ENCODE measurements at places on chromosomes 1 and 21.
A peak's percentile ranks its signal among the peaks of the same experiment; 100 is the strongest.

DNA sequence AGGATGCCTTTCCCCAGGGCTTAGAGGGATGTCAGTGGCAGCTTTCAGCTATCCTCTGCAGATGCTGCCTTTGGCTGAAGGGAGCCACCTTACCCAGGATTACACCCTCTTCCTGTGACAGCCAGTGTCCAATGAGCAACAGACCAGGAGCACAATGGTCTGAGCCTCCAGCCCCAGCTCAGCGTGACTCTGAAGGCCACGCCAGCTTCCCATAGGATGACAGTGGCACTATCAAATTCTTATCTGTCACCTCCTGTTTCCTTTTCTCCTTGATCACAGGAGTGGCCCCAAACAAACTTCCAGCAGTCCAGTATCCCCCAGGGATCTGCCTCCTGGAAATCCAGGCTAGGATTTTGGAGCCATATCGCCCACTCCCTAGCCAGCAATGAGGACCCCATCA is 226.9 kb downstream of the SETD4 start:
- no peak for DNase-seq

DNA sequence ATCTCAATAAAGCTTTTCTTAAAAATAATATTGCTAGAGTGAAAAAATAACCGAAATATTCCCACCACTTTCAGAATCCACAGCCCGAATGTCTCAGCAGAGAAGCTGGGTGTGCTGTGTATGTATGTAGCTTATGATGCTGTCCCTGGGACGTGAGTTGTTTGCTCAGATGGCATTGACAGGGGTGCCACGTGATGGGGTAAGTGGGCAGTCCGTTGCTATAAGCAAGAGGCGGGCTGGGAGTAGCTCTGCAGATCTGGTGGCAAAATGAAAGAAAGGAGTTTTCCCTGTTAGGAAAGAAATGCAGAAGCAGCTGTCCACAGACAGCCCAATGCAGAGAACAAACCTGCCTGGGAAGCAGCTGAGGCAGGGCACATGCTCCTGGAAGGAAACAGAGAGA is 3.8 kb upstream of the FAM20B start:
- DNase-seq, result peak; percentile 75

DNA sequence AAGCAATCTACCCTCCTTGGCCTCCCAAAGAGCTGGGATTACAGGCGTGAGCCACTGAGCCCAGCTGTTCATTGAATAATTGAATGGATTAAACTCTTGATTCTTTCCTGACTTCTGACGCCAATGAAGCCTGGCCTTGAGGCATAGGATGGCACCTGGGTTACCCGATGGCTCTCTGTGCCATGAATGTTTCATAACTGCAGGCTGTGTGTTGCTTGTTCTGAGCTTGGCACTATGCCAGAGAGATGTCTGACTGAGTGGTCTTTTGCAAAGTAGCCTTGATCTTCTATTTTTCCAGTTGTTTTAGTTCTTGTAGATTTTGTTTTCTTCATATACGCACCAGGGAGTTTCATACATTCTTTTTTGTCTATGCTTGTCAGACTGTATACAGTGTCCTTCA is 38.5 kb upstream of the AK4 start:
- DNase-seq, result no peak

DNA sequence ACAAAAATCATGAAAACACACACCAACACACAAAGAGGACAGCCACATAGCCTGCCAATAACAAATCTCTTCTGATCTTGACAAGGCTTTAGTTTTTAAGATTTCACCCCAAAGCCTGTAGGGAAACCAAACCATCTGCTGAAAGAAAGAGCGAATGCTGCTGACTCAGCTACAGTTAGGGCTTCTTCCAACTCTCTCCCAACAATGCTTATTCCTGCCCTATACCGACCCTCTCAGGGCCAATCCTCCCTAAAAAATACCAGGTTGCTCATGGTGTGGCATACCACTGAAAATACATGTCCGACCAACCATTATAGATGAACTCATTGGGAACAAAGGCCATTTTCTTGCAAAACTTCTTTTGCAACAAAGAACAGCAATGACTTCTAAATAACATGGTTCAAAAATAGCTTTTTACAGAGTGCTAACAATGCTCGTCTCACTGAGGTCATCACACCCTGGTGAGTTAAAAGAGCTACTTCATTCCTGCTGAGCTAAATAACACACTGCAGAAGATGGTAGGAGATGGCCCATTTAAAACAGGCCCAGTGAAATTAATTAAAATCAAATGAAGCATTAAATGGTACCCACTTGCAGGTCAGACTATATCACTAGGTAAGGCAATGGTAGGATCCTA is 86.1 kb downstream of the KIAA0319L start:
- no peak for DNase-seq

GRCh38 chr1:241343956-241344355 is 13.0 kb downstream of the RGS7 start:
- no peak for DNase-seq

GRCh38 chr1:232463225-232463624 is 166.7 kb downstream of the SIPA1L2 start:
- no peak for DNase-seq

GRCh38 chr21:44714905-44715304 is 3.5 kb upstream of the TSPEAR start:
- no peak for DNase-seq

DNA sequence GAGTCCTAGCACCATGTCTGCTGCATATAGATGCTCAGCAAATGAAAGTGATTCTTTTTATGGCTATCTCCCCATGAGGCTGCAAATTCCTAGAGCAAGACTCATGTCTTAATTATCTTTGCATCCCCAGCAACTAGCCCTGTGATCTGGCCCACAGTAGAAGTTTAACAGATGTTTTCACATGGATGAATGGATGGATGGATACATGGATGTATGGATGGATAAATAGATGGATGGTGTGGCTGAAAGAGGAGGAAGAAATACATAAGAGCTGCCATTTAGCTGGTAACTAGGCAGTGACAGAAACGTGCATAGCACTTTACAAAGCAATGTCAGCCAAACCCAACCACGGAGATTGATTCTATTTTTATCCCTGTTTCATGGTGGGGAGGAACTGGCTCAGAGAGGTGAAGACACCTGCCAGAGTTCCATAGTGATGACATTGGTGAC is 32.7 kb upstream of the ZBTB40 start:
- no peak for DNase-seq

- DNase-seq, result no peak
Observed at GRCh38 chr1:225427235-225428067, at the start of gene LBR. LBR (minus strand) TSS chr1:225428038; CDS start chr1:225424075, 3,963 bp downstream.

GRCh38 chr1:201422436-201423030 is 1.0 kb upstream of the TNNI1 start:
- no peak for DNase-seq

GRCh38 chr1:160711602-160712311 is at the start of gene CD48:
CD48 (minus strand) TSS chr1:160711822; CDS start chr1:160711763, 59 bp downstream.
- peak; percentile 40 for DNase-seq

GRCh38 chr1:177849130-177849529 is 120.7 kb downstream of the SEC16B start:
- DNase-seq, result no peak

DNA sequence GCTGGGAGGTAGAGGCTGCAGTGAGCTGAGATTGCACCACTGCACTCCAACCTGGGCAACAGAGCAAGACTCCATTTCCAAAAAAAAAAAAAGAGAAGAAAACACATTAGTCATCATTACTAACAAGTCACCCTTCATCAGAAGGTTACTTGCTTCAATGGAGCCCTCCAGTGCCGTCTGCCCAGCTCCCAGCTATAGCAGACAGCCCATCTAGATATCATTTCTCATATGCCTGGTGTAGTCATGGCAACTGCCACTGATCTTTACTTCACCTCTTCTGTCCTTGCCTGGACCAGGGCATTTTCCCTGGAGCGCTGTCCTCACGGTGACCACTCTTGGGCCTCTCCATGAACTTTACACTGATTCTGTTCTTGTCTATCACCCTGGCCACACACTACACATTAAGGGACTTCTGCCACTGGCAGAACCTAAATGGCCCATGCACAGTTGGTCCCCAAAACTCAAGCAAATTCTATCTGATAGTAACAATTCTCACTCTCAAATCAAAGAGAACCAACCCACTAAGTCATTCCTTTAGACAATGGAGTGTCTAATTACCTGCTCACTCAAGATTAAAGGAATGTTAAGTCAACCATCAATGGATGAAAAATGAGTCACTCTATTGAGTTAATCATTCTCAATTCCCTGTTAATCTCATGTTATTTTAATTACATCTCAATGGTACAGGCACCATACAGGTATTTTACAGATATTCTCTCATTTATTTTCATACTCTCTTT is 12.9 kb downstream of the GPA33 start:
- DNase-seq, result no peak

DNA sequence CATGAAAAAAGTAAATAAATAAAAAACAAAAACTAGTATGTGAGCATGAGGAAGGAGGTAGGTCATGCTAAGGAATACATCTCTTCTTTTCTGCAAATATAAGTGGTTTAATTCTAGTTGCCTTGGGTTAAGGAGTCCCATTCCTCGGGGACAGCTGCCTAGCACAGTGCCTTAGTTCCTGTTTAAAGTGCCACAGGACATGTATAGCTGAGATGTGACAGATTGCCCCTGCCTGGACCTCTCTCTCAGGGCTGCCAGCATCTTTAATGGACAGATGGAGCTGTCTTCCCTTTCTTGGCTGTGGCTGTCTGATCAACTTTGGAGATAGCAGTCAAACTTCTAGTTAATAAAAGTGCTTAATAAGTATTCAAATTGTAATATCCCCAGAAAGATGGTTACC is 50.0 kb downstream of the TSEN15 start:
- no peak for DNase-seq

- no peak for DNase-seq
Observed at GRCh38 chr1:155170806-155171205, 2.3 kb downstream of the KRTCAP2 start.

- DNase-seq, result no peak
Observed at GRCh38 chr1:64974288-64974825, 8.0 kb upstream of the JAK1 start.

DNA sequence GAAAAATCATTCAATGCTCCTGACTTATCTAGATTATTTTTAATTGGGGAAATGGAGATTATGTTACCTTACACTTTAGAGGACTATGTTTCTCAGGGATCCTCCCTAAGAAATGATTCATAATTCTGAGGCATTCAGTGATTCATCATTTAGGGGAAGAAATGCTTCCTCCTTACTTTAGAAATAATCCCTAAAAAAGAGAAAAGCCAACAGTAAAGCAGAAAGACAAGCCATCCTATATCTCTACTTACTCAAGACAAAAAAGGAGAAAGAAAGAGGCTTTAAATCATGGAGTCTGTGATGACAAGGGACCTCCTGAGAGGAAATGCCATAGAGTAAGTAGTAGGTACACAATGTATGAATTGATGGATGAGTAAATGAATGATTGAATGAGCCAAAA is 137.0 kb downstream of the BRINP2 start:
- DNase-seq, result no peak

DNA sequence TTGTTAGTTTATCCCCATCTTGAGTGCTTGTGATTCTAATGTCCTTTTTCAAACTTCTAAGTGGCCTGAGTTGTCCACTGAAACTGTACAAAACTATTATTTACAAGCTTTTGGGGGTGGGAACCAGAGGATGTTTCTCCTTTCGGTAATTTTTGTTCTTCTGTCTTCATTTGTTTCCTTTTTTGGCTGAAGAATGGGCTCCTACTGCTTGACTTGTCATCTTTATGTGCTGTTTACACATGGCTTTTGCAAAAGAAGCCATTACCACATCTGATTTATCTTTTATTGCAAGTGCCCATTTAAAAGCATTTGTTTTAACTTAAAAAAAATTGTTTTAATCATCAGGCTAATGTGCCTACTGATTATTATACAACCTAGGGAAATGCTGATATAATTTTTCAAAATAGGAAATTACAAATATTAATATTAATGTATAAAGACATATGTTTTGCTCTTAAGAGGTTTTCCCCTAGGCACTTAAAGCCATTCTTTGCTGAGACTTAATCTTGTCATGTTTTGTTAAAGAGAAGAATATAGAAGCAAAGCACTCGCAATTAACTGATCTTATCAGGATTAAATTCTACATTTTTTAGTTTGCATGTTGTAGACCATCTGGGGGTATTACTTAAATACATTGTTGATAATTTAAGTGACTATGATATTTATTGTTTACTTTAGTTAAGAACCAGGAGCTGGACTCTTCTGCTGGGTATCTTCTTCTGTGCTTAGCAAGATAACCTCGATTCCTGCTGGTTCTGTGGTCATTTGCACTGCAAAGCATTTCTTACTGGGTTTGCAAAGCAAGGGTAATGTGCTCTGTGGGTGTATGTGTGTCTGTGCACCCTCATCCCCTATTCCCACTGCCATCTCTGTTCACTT is 40.1 kb downstream of the TMEM200B start:
- DNase-seq, result peak; percentile 6

DNA sequence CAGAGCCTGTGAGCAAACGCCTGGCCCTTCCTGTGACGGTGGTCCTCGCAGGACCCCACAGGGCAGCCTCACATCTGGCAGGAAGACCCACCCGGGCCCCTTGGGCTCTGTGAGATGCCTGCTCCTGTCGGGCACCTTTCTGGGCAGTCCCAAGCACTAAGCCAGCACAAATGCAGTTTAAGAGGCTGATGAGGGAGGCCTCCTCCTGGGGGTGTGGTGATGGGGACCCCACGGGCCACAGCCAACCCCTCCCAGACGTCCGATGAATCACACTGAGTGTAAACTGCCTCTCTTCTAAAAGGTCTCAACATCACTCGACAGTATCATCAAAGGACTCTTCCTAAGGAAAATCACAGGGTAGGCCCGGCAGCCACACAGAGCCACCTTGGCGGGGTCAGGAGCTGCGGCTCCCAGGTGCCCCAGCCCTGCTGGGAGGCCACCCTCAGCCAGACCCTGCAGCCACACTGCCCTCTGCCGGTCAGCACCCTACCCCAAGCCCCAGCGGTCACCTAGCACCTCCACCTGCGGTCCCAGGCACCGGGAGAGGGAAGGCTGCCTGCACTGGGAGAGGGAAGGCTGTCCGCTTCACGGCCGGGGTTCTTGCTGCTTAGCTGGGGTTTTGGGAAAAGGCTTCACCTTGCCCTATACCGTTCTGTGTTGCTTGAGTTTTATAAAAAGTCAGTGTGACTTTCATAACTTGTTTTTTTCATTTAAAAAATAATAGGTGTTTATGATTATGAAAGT is 3.9 kb upstream of the PRKCZ start:
- DNase-seq, result peak; percentile 60

GRCh38 chr1:175818929-175819328 is 75.5 kb upstream of the TNR start:
- no peak for DNase-seq

GRCh38 chr1:151562661-151563060 is 22.6 kb downstream of the TUFT1 start:
- DNase-seq, result no peak

DNA sequence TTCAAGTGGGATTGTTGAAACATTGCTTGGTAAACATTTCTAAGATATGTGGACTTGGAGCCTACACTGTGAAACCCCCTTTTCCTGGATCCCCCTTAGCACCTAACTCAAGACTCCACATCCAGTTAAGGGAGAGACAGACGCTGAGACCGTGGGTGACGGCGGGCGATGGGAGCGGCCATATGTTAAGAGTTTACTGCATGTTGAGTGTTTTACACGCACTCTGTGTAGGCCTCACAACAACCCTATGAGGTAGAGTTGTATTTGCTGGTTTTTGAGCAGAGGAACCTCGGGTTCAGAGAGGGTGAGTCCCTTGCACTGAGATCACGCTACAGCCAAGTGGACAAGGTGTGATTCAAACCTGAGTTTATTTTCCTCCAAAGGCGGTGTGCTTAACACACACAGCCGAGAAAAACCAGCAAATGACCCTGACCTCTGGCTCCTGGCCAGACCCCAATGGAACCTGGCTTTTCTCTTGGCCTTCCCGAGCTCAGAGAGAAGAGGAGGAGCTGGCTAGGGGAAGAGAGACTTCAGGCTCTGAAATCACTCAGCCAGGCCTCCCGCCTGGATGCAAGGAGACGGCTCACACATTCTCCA is 46.9 kb upstream of the GOLT1A start:
- DNase-seq, result no peak

Measured in OCI-M1 (cell line).